ENCODE measurements at places on chromosomes 5 and 9.

GRCh38 chr5:36177154-36177553, 25.2 kb downstream of the SKP2 start:
- no peak for DNase-seq

DNA sequence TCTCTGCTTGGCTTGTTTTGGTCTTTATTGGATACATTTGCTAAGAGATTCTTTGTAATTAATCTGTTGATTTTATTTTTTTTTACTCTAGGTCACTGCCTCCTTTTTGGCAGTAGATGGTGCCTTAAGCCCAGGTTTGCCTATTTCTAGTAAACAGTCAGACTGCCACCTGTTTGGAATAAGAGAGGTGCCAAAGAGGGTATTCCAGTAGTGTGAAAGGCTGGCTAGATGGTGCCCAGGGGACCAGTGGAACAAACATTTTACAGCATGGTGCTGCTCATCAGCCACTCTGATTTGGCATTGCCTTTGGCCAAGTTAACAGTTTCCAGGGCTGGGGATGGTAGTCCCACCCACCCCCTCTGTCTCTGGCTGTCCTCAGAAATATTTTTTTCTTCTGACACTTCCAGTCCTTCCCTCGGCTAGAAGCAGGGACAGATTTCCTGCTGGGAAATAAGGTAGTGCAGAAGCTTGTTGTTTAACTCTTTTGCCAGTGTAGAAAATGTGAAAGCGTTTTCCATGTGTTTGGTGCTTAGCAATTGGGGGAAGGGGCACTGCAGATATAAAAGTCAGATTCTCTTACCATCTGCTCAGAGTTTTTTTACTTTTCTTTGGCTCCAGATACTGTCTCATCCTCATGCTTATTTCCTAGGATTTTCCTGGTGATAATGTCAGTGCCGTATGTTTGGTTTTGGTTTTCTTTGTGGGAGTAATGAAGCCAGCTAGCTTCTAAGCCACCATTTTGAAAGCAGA, 36.6 kb upstream of the FBXL7 start:
- no peak for DNase-seq

DNA sequence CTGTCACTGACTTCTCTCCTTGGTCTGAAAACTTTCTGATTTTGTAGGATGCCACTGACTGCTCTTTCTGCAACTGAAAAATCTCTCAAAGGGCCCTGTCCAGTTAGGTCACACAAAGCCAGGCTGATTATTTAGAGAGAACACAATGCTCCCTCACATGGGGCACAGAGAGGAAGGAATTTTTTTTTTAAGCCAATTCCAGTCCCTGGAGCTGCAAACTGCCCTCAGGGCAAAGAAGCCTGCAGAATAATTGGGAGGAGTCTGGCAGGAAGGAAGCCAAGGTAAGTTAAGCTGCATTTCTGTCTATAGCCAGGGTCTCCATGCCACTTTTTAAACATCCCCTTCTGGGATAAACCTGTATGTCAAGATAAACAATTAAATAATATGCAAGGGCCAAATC, 305.5 kb downstream of the ZSWIM6 start:
- DNase-seq = peak; percentile 73

DNA sequence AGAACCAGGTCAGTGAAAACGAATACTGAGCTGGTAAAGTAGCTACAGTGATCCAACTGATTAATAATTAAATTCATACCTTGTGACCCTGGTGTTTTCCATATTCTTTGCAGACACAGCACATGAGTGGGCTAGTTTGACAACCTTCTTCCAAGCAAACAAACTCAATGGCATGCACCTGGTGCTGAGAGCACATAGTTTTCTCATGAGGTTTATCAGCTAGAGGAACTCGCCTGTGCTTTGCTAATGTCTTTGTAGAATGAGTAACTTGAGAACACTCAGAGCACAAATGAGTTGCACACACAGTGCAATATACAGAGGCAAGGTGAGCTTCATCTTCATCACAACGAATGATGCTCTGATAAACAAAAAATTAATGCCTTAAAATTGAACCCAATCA, 12.6 kb downstream of the TRIM23 start:
- no peak for DNase-seq

GRCh38 chr5:10695055-10695649, 65.9 kb downstream of the DAP start:
- DNase-seq = peak; percentile 64

DNA sequence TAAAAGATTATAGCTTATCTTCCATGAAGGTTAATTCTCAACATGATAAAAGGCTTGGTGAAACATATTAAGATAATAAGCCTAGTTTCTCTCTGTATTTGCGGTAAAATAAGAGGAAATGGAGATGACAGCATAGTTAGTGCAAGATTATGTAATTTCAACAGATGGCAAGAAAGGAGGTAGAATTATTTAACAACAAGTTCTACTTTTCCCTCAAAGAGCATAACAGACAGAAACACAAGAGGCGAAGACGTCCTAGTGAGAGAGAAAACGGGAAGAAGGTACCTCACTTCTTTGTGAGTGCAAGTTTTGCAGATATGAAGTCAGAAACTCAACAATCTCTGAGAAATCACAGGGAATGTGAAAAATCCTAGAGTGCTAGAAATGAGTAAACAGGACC, 144.8 kb upstream of the ADCY2 start:
- no peak for DNase-seq

GRCh38 chr5:179346875-179347274, 1.6 kb upstream of the ADAMTS2 start:
- DNase-seq = no peak

DNA sequence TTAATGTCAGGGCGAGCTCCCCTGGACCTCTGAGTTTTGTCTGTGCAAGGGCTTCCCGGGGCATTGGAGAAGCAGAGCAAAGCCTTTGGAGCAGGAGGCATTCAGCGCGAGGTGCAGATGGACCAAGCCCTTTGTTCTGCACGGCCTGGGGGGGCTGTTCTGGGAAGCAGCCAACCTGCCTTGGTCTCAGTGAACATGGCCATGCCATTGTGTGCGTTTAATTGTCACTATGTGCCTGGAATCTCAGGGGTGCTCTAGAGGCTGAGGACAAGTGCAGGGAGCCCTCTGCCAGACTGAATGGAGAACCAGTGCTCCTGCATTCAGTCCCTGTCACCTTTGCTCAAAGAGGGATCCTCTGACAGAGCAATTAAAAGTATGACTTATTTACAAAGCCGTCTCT, 329.4 kb downstream of the IRX1 start:
- no peak for DNase-seq

- no peak for DNase-seq
Measured at GRCh38 chr9:120045011-120045410, 535.0 kb downstream of the CDK5RAP2 start.

GRCh38 chr9:114852050-114852594, 46.3 kb upstream of the TNFSF15 start:
- DNase-seq = no peak

DNA sequence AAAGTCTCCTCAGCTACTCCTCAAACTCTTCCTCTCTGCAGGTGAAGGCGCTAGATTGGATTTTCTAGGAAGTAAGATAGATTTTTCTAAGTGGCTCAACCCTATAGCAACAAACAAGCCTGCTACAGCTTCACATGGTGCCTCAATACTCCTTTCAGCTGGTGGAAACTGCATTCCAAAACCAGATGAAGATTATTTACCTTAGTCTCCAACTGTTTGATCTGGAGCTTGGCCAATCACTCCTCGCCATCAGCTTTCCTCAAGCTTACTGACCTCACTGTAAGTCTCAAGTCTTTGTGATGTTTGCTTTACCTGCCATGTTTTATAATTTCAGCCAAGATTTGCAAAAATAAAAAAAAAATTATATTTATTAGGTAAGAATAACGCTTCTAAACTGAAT, 622.4 kb downstream of the CHSY3 start:
- DNase-seq = no peak

- DNase-seq = no peak
Measured at GRCh38 chr5:40928886-40929448, 19.7 kb downstream of the C7 start.

- no peak for DNase-seq
Measured at GRCh38 chr5:142808878-142809598, 38.9 kb downstream of the ARHGAP26 start.

DNA sequence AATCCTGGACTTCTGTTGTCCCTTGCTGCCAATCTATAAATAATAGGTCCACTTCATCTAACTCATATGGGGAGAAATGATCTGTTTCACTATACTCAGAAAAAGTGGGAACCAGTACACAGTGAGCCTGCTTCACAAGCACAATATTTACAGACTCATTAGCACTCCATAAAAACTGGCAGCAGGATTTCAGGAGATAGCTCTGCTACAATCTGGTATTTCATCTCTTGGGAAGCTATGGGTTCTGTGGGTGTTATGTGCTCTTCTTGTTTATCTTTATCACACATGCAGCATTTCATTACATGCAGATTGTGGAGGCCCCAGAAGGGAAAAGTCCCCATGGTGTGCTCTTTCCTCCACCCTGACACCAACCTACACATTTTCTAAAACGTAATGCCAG, 33.2 kb downstream of the UGT3A2 start:
- no peak for DNase-seq

GRCh38 chr9:135219676-135220600, 132.5 kb downstream of the OLFM1 start:
- DNase-seq = no peak

GRCh38 chr5:152051499-152052454, 127.1 kb upstream of the GLRA1 start:
- DNase-seq = no peak

- no peak for DNase-seq
Measured at GRCh38 chr9:70773579-70773978, 347.8 kb downstream of the TRPM3 start.

DNA sequence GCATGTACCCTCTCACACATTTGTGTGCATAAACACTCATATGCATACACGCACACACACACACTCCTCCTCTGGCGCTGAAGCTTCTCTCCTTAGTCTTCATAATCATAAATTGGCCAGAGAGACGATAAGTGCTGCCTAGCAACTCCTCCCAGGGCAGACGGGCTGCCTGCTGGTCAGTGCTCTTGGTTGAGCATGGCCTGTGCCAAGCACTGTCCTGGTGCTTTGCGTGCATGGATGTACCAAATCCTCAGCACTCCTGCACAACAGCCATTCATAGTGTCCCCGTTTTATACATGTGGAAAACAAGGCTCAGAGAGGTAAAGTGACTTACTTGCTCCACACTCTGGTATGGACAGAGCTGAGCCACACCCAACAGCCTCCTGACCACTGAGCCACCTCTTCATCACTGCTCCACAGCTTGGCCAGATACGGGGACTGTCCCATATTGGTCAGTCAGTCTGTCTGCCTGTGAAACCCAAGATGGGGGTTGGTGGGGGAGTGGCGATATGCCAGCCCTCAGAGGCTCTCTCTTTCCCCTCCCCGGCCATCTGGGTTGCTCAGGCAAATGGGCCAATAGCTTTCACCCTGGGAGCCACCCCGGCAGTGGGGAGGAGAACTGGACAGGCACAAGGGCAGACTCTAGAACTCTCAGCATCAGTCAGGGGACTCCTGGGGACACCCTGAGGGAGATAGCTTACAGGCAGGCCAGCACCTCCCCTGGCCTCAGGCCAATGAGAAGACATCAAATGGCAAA, 64.3 kb upstream of the GARNL3 start:
- no peak for DNase-seq

DNA sequence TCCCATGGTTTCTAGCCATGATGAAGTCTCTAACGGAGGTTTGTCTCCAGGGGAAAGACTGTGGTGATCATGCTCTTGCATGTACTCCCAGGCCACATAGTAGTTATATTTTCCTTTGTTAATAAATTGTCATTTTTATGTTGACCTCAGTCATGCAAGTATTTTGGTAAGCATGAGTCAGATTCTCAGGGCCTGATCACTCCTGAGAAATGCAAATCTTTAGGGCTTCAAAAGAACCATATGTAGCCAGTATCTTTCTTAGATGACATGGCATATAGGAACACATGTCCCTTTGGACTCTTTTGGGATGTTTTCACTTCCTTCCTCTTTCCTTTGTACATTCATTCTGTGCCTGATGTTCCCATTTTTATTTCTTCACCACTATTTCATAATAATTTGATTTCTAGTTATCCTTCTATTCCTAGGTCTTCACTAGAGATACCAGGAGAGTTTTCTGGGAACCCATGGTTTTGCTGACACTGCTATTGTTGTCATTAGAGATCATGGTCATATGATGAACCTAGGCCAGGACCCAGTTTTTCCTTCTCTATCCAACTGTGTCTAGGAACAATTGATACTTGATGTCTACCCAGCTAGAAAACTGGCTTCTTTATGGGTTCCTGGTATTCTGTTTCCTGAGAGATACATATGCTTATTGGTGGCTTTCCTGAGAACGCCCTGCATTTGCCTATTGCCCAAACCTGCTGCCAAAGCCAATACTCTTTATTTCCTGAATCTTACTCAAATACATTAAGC, 248.1 kb upstream of the NREP start:
- no peak for DNase-seq

- DNase-seq = no peak
Measured at GRCh38 chr9:70574151-70574837, 159.8 kb upstream of the KLF9 start.

DNA sequence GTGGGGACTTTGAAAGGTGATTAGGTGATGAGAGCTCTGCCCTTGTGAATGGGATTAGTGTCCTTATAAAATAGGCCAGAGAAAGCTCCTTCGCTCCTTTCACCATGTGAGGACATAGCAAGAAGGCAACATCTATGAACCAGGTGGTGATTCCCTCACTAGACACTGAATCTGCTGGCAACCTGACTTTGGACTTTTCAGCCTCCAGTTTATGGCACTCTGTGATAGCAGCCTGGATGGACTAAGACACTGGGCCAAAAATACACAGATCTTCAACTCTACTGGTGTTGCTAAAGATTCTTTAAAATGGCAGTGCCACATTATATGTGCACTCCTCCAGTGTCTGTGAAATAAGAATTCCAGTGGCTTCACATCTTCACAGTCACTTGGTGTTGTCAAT, 41.2 kb upstream of the COL15A1 start:
- DNase-seq = no peak

DNA sequence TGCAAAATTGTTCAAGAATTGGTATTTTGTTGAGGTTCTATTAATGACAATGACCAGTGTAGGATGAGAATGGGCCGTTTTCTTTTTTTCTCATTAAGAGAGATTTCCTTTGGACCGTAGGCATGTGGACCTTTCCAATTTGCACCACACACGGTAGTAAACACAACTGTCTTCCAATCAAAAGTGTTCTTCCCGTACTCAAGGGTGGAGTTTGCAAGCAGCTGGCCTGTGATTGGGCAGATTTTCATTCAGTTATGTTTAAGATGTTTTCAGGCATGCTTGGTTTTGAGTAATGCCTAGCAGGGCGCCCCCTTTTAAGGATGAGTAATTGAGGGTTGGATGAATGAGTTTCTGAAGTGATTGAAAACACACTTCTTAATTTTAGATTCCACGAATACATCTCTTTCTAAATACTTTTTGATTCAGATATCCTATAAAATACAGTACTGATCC, 2.5 kb downstream of the KDM3B start:
- peak; percentile 66 for DNase-seq

Measured in HAP-1 (cell line).